Stimulated activated CD8-positive, alpha-beta memory T cell treated with anti-CD3 and anti-CD28 coated beads, Interleukin-15, amount 100 ng/mL, for 24 hours (primary cell): ENCODE measurements at places on chromosomes 2 and 18.

DNA sequence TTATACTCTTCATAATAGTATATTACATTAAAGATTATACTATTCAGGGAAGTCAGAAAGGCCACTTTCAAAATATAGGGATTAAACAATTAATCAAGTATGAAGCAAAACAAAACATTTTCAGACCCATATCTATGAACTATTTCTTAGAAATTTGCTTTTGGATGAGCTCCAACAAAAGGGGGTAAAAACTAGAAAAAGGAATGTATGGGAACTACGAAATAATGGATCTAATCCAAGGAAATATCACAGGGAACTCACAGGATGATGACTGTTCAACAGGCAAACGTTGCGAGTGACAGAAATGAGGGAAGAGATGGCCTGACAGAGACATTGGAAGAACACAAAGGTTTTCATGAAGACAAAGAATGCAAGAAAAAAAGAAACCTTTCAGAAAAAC lies 27.9 kb downstream of the G6PC2 start:
- DNase-seq = no peak

- no peak for DNase-seq
Observed at GRCh38 chr2:139916822-139917221, 1136.6 kb upstream of the NXPH2 start.

DNA sequence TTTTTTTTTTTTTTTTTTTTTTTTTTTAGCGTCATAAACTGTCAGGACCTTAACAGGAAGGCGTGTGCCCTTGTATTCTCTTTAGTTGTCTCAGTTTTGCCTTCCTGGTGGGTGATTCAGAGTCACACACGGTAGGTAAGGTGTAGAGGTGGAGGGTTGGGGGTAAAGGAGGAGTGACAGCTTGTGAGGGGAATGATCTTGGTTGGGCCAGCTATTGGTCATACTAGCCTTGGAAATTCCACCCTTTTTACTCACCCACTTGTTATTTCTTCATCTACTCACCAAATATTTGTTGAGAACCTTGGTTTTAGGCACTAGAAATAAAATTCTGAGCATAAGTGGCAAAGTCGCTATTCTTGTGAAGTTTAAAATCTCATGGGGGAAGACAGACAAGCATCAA lies 22.2 kb downstream of the SMIM21 start:
- no peak for DNase-seq

DNA sequence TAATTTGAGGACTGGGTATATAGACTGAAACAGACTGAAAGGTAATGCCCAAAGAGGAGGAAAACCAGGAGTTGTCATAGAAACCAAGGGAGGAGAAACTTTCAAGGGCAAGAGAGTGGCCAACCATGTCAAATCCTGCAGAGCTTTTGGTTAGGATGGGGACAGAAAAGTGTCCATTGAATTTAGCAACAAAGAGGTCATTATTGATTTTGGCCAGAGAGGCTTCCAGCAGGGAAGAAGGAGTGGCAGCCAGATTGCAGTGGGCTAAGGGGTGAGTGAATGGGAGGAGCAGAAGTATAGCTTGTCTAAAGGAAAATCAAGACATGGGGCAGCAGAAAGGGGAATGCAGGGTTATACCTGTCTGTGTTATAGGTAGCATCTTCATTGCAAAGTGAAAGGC lies 194.0 kb downstream of the CAMKMT start:
- DNase-seq = no peak

DNA sequence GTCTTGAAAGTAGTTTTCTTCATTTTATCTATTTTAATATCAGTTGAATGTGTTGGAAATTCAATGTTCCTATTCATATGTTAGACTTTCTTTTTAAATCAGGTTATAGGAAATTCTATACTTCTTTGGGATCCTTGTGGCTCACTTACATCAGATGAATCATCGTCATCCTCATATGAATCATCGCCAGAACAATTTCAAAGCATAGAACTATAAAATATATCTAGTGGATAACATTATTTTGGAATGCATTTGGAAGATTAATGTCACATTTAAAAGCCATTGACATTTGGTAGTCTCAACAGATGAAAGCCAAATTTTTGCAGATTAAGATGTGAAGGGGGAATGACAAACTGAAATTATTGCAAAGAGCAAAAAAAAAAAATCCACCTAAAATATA lies 94.1 kb downstream of the FAM161A start:
- DNase-seq = no peak
